ENCODE measurements at places on chromosomes 1 and 21.

DNA sequence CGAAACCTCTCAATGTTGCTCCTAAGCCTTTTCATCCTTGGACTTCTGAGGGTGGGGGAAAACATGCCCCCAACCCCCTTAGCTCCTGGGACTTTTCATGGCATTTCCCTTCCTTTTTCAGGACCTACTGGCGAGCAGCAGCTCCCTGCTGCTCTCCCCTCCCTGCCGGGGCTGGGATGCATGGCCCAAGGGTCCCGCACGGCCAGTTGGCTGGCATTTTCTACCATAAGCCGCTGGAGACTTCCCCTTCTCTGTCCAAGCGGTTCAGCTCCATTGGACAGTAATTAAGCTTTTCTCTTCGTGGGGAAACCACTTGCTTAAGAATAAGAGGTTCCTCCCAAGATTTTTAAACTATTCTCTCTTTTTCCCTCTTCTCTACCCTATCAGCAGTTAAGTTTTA lies 52.8 kb downstream of the FCRL5 start:
- DNase-seq, result no peak

DNA sequence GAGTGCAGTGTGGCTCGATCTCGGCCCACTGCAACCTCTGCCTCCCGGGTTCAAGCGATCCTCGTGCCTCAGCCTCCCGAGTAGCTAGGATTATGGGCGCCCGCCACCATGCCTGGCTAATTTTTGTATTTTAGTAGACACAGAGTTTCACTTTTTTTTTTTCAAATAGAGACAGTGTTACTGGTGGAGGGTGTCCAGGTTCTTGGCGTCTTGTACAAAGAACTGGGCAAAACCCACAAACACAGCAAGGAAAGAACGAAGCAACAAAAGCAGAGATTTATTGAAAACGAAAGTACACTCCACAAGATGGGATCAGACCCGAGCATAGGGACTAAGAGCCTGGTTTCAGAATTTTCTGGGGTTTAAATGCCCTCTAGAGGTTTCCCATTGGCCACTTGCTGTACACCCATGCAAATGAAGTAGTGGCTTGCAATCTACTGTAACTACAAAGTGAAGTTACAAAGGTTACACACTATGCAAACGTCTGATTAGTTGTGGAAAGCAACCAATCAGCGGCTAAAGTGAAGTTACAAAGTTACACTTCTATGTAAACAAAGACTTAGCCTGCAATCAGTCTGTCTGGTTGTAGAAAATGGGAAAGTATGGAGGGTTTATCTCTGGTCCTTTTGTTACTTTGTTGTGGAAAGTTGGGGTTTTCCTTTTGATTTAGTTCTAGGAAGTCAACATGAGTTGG lies 199.1 kb downstream of the DYRK1A start:
- DNase-seq, result no peak

GRCh38 chr21:23936224-23936623 lies 1671.1 kb downstream of the MRPL39 start:
- no peak for DNase-seq

GRCh38 chr21:42208036-42208435 lies 10.9 kb upstream of the ABCG1 start:
- no peak for DNase-seq

GRCh38 chr21:25999921-26000582 lies 170.5 kb downstream of the APP start:
- DNase-seq, result no peak

GRCh38 chr1:243751506-243751905 lies 98.5 kb downstream of the AKT3 start:
- no peak for DNase-seq

GRCh38 chr1:226764533-226764932 lies 25.5 kb upstream of the ITPKB start:
- DNase-seq, result no peak

- no peak for DNase-seq
Measured at GRCh38 chr1:40414331-40414730, 35.9 kb upstream of the ZFP69B start.

GRCh38 chr1:220430059-220430458 lies 97.9 kb upstream of the MARK1 start:
- DNase-seq, result peak; percentile 41

DNA sequence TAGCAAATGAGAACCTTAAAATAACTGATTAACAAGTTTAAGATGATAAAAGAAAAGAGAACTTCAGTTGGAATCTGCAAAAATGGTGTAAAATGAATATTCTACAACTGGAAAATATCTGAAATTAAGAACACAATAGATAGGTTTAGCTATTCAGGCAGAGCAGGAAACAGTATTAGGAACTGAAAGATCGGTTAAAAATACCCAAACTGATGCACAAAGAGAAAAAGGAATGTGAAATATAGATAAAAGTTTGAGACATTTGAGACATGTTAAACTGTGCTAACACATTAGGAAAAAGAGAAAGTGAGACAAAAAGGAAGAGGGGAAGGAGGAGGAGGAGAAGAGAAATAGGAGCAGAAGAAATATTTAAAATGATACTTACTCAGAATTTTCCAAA lies 12.1 kb downstream of the CD55 start:
- DNase-seq, result no peak

GRCh38 chr1:232263452-232263851 lies 366.5 kb downstream of the SIPA1L2 start:
- no peak for DNase-seq

DNA sequence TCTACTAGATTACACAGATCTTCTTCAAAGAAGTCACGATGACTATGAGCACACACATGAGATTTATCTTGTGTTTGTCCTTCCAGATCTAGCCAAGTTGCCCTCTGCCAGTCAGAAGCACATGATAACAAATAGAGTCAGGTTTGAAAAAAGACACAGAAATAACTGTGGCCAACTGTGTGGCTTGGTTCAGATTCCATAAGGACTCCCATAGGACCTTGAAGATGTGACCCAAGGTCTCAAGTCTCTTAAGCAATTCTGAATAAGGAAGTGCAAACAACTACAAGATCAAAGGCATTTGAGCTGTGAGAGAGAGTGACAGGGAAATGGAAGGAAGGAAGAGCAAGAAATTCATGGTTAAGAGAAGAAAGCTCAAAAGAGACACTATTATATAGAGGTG lies 194.0 kb downstream of the PLPP3 start:
- no peak for DNase-seq

- DNase-seq, result no peak
Measured at GRCh38 chr1:64754173-64754572, 9.3 kb downstream of the RAVER2 start.

DNA sequence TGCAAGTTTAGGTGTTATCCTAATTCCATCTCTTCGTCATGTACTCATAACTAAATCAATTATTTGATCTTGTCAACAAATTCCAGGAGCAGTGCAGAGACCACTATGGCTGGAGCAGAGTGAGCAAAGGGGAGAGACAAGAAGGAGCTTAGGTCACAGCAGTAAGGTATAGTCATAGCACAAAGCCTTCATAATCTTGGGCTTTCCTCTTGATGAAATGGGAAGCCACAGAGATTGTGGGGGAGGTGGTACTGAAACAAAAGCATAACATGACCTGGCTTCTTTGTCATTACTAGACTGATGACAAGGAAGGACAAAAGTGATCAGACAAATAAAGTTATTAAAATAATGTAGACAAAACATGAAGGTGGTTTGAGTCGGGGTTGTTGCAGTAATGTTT lies 60.1 kb upstream of the PTGS2 start:
- DNase-seq, result no peak

DNA sequence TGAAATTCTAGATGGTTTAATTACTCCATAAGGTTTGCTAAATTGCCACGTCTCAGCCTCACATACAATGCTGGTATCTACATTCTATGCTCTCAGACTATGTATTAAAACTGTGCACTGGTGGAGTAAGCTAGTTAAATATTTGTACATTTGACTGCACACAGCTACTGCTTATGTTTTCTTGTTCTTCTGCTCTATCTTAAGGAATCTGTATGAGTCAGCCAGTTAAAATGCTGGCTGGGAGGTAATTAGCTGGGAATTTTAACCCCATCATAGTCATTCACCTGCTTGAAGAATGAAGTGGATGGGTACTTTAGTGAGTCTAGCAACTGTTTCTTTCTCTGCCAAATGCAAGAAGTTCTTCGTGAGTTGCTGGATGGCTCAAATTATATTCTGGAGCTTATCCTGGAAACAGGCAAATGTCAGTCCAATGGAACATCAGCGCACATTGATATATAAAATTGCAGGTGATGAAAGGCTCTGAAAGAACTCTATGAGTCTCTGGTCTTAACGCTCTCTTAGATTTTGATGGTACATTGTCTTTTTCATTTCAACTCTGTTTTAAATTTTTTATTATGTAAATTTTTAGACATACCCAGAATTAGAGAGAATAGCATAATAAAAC lies 83.4 kb downstream of the BACH1 start:
- peak; percentile 81 for DNase-seq

GRCh38 chr1:202361701-202362100 lies 13.2 kb downstream of the PPP1R12B start:
- no peak for DNase-seq

- no peak for DNase-seq
Measured at GRCh38 chr1:47732489-47732888, 264.7 kb downstream of the TRABD2B start.
